ENCODE measurements at places on chromosomes 7 and 10.
A peak's percentile ranks its signal among the peaks of the same experiment; 100 is the strongest.

DNA sequence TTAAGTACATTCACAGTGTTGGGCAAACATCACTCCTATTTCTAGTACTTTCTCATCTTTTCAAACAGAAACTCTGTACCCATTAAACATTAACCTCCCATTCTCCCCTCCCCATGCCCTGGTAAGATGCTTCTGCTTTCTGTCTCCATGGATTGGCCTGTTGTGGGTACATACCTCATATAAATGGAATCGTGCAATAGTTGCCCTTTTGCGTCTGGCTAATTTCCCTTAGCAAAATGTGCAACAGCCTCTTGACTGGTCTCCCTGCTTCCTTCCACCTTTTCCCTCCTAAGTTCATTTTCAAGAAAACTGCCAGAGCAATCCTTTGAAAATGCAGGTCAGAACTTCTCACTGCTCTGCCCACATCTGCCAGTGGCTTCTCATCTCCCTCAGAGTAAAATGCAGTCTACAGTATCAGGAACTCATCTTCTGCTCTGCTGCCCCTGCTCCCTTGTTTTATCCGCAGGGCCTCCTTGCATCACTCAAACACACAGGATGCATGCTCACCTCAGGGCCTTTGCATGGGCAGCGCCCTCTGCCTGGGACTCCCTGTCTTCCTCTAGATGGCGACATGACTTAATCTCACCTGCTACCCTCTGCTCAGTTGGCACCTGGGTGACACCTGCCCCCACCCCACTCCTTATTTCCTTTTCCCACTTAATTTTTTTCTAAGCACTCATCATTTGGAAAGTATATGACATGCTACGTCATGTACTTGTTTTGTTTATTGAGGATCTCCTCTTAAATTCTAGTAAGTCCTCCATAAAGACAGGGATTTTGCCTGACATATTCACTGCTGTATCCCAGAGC is 44.3 kb upstream of the ECHDC3 start:
- H3K27me3 ChIP-seq, result no peaks in the 10 kb centered on the region
- DNase-seq, result no peak
- no peak overlapping the region for H3K4me3 ChIP-seq

- H3K4me1 ChIP-seq, result no peaks in the 10 kb centered on the region
- DNase-seq, result peak; percentile 47
- H3K4me3 ChIP-seq, result no peak overlapping the region
- H3K27me3 ChIP-seq, result no peaks in the 10 kb centered on the region
Measured at GRCh38 chr7:102404005-102404861, 8.1 kb downstream of the PRKRIP1 start.

DNA sequence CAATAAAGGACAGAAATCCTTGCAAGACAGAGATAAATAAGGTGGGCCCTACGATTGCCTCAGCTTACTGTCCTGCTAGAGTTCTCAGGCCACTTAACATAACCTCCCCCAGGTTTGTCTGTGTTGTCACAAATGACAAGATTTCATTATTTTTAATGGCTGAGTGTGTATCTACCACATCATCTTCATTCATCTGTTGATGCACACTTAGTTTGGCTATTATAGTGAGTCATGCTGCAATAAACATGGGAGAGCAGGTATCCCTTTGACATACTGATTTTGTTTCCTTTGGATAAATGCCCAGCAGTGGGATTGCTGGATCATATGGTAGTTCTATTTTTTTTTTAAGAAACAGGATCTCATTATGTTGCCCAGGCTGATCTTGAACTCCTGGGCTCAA is 60.6 kb downstream of the PRTFDC1 start:
- H3K27me3 ChIP-seq, result no peaks in the 10 kb centered on the region
- DNase-seq, result peak; percentile 92
- H3K36me3 ChIP-seq, result no peaks in the 10 kb centered on the region
- H3K4me3 ChIP-seq, result no peak overlapping the region
- H3K4me1 ChIP-seq, result peaks cover 12% of the 10 kb centered on the region

DNA sequence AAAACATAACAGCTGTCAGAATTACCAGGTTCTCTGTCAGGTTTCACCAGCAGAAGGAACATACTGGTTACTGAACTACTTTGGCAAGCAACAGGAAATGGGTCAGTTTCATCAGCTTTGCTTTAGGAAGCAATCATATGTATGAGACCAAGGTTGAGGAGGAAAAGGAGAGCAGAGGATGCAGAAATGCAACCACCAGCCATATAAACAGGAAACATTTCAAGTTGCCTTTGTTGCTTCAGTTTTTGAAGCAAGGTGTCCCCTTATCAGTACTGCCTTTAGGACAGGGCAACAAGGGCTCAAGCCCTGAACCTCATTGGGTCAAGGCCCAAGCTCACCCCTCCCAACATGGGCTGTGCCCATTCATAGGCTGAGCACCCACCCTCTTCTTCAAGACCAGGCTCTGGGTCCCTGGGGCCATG is 10.2 kb downstream of the HIPK2 start:
- peaks cover 48% of the 10 kb centered on the region for H3K4me1 ChIP-seq
- no peaks in the 10 kb centered on the region for H3K27me3 ChIP-seq
- no peak overlapping the region for H3K4me3 ChIP-seq
- H3K36me3 ChIP-seq, result peaks cover 31% of the 10 kb centered on the region
- no peak for DNase-seq

DNA sequence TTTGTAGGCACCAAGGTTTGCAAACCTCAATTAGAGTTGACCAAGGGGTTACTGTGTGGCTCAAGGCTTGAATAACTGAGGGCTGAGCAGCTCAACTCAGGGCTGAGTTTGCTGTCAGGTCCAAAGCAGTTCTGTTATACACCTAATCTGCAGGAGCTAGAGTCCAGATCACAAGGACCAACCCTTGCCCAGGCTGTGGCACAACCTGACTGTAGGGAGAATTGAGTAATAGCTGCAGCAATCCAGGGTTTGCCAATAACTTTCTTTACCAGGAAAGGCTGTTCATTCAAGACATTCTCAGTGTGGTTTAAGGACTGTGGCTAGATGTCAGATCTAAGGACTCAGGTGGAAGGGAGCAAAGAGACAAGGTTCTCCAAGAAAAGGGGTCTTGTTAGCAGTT is 115.6 kb upstream of the IMMP2L start:
- H3K27ac ChIP-seq, result no peak overlapping the region
- H3K4me3 ChIP-seq, result no peak overlapping the region
- no peaks in the 10 kb centered on the region for H3K36me3 ChIP-seq
- H3K27me3 ChIP-seq, result no peaks in the 10 kb centered on the region

GRCh38 chr10:45180507-45180906 is 134.9 kb downstream of the OR13A1 start:
- no peak for DNase-seq
- no peak overlapping the region for H3K4me3 ChIP-seq
- no peaks in the 10 kb centered on the region for H3K27me3 ChIP-seq
- no peak overlapping the region for H3K27ac ChIP-seq
- H3K36me3 ChIP-seq, result no peaks in the 10 kb centered on the region

GRCh38 chr10:96416643-96417042 is 57.8 kb upstream of the OPALIN start:
- H3K27me3 ChIP-seq, result no peaks in the 10 kb centered on the region
- DNase-seq, result no peak
- no peaks in the 10 kb centered on the region for H3K36me3 ChIP-seq
- no peak overlapping the region for H3K27ac ChIP-seq
- H3K4me3 ChIP-seq, result no peak overlapping the region

DNA sequence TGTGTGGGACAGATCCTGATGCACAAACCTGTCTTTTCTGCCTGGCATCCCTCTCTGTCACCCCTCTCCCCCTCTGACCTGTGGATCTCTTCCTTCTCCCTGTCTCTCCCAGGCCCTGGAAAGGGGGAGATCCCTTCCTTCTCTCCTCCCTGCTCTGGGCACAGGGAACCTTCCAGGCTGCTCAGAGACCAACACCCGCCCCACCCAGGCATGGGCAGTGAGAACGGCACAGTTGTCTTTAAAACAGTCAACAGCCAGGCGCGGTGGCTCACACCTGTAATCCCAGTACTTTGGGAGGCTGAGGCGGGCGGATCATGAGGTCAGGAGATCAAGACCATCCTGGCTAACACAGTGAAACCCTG is 34.7 kb downstream of the KCNH2 start:
- H3K36me3 ChIP-seq, result no peaks in the 10 kb centered on the region
- no peak for DNase-seq
- H3K4me3 ChIP-seq, result no peak overlapping the region

DNA sequence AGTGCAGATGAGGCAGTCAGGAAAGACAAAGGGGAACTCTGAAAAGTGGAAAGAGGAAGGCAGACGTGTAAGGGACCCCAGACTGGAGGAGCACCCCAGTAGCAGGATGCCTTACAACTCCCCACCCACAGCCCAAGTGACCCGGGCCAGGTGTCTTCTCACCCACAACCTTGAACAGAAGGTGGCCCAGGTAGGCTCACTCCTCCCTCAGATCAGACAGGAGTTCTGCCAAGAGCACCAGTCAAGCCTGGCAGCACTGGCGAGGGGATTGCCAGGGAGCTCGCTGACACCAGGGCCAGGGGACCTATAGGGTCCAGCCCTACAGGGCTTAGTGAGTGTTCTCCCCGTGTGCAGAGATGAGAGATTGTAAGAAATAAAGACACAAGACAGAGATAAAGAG is 27.1 kb upstream of the LMBR1 start:
- no peaks in the 10 kb centered on the region for H3K36me3 ChIP-seq
- no peak for DNase-seq
- H3K27ac ChIP-seq, result no peak overlapping the region
- H3K4me1 ChIP-seq, result no peaks in the 10 kb centered on the region
- peaks cover 7% of the 10 kb centered on the region for H3K27me3 ChIP-seq

DNA sequence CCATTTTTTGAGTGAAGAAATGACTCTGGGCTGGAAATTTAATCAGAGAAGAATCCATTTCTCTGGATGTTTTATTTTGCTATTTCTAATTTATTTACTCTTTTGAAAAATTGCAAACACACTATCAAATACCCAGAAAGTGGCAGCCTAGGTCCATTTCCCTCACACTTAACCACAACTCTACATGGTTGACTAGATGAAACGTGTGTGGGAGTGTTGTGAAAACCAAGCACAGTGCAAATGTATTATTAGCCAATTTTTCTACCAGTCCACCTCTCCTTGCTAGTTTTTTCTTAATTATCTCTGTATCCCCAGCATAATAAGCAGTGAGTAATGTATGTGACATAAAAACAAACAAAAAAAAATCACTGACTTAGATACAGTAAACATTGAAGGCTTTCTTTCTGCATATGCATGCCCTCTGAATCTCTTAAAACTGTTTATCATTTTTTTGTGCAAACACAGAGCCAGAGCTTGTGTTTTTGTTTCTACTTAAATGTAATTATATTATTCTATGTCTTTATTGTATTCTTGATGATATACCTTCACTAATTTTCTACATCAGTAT is 30.9 kb downstream of the SCIN start:
- no peaks in the 10 kb centered on the region for H3K4me1 ChIP-seq
- H3K27ac ChIP-seq, result no peak overlapping the region
- H3K4me3 ChIP-seq, result no peak overlapping the region
- DNase-seq, result no peak

DNA sequence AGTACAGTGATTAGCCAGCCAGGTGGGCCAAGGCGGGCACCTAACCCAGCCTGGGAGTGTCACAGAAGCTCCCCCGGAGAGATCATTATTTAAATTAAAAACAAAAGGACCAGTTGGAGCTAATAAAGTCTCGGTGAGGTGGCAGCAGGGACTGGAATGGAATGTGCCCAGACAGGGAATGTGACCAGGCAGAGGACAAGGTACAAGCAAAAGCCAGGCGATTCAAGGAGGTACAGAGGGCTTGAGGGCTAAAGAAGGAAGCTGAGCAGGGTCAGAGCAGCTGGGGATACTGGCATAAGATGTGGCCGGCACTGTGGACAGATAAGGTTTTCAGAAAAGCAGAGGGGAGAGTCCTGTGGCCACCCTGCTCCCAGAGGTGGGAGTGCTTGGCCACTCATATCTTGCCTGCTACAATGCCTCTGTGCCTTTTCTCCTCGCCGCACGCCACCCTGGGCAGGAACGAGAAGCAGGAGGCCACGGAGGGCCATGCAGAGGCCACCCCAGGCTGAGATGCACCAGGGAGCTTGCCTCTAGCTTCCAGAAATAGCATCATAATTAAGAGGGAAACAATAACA is 13.2 kb downstream of the TMEM273 start:
- no peak overlapping the region for H3K4me3 ChIP-seq
- no peaks in the 10 kb centered on the region for H3K27me3 ChIP-seq
- no peak overlapping the region for H3K27ac ChIP-seq
- H3K4me1 ChIP-seq, result peaks cover 14% of the 10 kb centered on the region
- DNase-seq, result no peak

DNA sequence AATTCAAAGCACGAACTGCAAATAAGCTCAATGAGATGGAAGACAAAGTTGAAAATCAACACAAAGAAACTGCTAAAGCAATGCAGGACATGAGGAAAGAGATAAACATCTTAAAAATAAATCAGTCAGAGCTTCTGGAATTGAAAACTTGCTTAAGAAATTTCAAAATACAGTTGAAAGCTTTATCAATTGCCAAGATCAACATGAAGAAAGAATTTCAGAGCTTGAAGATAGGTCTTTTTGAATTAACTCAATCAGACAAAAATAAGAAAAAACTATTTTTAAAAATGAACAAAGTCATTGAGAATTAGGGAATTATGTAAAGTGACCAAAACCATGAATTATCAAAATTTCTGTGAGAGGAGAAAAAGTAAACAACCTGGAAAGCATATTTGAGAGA is 218.1 kb downstream of the CTNNA3 start:
- H3K4me3 ChIP-seq, result no peak overlapping the region
- no peak overlapping the region for H3K27ac ChIP-seq
- H3K36me3 ChIP-seq, result no peaks in the 10 kb centered on the region

- no peak for DNase-seq
- no peaks in the 10 kb centered on the region for H3K36me3 ChIP-seq
- H3K4me3 ChIP-seq, result no peak overlapping the region
Measured at GRCh38 chr7:27958933-27959548, 219.1 kb downstream of the TAX1BP1 start.

DNA sequence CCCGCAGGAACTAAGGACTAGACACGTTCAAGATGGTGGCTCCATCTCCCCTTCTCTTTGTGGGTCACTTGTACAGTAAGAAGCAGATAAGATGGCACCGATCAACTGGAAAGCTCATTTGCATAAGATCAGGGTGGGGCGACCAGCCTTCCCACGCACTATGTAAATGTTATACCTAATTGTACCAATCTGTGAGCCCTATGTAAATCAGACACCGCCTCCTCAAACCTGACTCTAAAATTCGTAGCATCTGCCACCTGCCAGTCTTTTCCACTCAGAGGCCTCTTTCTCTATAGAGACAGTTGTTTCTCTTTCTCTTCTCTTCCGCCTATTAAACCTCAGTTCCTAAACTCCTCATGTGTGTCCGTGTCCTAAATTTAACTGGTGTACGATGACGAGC is 324.5 kb downstream of the PHF14 start:
- H3K27ac ChIP-seq, result no peak overlapping the region
- H3K4me1 ChIP-seq, result no peaks in the 10 kb centered on the region
- no peak for DNase-seq
- H3K27me3 ChIP-seq, result no peaks in the 10 kb centered on the region
- no peak overlapping the region for H3K4me3 ChIP-seq

DNA sequence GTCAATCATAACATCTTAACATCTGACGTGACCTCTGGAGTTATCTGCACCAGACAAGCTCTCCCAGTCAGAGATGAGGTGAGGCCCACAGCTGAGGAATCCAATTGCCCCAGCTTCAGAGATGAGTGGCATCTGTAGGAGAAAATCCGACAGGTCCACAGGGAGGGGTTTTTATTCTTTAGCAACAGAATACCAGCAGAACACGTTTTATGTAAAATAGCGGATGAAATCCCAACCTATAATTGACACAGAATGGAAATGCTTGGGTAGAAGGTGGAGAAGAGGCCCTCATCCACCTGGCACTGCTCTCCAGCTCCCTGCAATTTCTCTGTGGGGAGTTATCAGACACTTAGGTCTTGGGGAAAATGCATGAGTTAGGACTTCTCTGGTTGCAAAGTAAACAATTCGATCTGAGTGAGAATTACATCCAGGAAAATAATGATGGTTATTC is 144.2 kb upstream of the NRP1 start:
- no peak overlapping the region for H3K4me3 ChIP-seq
- no peak for DNase-seq
- no peaks in the 10 kb centered on the region for H3K27me3 ChIP-seq
- no peaks in the 10 kb centered on the region for H3K4me1 ChIP-seq

Measured in IMR-90 (cell line).